ENCODE measurements at places on chromosomes 7 and 10.

GRCh38 chr10:525565-526315, 163.7 kb downstream of the DIP2C start:
- no peak for DNase-seq

- DNase-seq: no peak
Measured at GRCh38 chr10:20698837-20699236, 198.3 kb downstream of the NEBL start.

DNA sequence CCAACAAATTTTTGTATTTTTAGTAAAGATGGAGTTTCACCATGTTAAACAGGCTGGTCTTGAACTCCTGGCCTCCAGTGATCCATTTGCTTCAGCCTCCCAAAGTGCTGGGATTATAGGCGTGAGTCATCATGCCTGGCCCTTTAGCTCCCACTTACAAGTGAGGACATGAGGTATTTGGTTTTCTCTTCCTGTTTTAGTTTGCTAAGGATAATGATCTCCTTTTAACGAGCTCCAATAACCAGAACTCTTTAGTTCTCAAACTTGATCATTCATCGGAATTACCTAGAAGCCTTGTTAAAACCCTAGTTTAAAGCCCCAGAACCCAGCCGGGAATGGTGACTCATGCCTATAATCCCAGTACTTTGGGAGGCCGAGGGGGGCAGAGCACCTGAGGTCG, 481.4 kb downstream of the TYW1 start:
- DNase-seq: no peak

GRCh38 chr10:77249901-77250459, 387.6 kb downstream of the KCNMA1 start:
- no peak for DNase-seq

GRCh38 chr7:122756860-122757259, 54.1 kb upstream of the RNF148 start:
- DNase-seq: no peak

DNA sequence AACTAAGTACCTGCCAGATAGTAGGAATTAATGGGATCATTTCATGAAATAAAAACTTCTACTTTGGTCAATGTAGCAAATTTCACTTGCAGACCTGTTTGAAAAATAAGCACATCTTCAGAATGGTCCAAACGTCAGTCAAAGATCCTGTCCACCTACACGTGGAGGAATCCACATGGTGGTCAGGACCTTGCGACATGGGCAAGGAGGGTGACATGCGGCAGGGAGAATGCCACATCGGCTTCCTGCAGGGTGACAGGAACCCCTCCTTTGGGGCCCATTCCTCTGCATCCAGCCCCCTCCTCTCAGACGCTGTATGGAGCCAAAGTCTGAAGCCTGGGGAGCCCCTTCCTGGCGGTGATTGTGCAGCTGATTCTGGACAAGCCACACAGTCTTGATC, 95.5 kb upstream of the MGMT start:
- DNase-seq: no peak

DNA sequence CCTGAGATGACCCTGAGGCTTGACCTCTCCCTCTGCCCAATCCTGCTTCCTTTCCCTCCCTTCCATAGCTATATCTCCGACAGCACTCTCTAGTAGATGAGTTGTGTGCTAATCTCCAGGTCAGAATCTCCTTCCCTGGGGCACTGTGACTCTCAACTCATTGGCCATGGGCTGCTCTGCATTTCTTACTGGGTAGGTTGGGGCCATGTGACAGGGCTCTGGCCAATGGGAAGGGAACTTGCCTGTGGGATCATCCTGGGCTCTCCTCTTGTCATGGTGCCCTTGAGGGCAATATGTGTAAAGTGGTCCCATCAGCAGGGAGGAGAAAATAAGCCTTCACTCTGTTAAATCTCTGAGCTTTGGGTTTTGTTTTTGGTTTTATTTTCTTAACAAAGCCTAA, 80.1 kb upstream of the ANKRD1 start:
- DNase-seq: no peak

DNA sequence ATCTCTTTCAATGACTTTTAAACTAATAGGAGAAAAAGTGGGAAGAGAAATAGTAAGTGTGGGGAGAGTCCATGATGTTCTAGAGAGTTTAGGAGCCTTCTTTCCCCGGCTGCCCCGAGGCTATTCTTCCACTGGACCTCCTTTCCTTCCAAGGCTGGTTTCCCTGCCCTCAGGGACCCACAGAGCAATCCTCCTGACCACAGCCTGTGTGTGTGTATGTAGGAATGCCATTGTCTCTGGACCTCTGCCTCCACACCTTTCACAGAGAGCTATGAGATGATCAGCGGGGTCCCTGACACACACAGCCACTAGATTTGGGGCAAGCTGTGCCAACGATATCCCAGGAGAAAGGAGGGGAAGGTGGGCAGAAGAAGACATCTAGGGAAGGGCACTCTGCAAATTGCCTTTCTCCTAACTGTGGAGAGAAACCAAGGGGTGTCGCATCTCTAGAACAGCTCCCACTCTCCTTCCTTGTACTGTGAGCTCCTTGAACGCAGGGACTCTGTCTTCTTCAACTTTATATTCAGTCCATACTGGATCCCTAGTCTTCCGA, 13.3 kb upstream of the CHCHD3 start:
- no peak for DNase-seq

- no peak for DNase-seq
Measured at GRCh38 chr7:98230746-98231471, 19.7 kb downstream of the BHLHA15 start.

GRCh38 chr7:158396982-158397862, 190.4 kb downstream of the PTPRN2 start:
- no peak for DNase-seq

GRCh38 chr10:14369906-14370305, 39.2 kb upstream of the FRMD4A start:
- DNase-seq: no peak

DNA sequence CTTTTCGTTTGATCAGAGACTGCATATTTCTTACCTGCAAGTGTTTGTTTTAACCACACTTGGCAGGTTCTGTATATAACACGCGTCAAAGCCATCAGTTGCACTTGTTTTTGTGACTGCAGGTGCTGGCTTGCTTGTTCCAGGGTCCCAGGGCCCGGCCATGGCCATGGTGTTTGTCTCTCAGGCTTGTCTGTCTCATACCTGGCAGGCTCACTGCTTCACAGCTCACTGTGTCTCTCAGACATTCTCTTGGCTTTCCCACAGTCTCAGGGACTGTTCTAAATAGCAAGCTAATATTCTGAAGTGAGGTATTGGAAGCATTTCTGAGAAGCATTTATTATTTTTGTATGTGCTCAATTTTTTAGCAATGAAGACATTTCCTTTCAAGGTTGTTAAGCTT, 46.9 kb downstream of the GPR141 start:
- no peak for DNase-seq

DNA sequence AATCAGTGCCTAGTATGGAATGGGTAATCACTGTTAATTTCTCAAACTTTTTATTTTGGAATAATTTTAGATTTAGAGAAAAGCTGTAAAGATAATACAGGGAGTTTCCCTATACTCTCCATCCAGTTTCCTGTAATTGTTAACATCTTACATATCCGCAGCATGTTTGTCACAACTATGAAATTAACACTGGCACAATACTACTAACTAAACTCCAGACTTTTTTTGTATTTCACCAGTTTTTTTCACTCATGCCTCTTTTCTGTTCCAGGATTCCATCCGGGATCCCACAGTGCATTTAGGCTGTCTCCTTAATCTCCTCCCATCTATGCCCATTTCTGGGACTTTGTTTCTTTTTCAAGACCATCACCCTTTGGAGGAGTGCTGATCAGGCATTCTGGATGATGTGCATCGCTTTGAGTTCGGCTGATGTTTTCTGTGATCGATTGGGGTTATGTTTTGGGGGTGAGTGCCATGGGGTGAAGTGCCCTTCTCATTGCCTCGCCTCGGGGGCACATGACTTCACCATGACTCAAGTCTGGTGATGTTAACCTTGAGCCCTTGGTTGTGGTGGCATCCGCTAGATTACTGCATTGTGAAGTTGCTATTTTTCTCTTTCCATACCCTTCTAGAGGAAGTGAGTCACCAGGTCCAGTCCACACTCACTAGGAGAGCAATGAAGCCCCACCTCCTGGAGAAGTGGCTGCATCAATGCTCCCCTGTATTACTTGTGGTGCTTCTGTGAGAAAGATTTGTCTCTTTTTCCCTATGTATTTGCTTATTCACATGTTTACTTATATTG, 43.9 kb upstream of the GRB10 start:
- peak; percentile 5 for DNase-seq

DNA sequence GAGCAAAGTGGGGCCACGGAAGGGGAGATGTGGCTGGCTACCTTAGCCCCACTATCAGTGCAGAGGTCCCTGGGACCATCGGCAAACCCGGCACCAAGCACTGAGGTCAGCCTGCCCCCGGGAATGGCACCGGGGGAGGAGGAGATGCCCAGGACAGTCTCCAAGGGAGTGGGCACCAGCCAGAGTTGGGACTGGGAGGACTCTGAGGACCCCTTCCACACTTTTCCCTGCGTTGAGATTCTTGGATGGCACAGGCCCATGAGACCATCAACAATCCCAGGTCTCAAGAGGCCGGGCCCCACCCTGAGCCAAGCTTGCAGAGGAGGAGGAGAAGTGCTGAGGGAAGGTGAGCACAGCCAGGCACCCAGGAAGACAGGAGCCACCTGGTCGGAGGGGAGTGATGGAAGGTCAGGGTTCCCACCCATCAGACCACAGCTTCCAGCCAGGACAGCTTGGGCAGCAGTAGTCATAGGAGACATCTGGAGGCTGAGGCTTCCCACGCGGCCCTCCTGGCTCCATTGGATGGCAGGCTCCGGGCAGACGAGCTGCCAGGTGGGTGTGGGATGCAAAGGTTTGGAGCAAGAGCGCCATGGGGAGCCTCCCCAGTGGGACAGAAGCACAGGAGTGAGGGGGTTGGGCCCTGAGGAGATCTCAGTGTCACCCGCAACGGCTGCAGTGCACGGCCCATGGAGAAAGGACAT, 2.6 kb upstream of the OPN4 start:
- no peak for DNase-seq

DNA sequence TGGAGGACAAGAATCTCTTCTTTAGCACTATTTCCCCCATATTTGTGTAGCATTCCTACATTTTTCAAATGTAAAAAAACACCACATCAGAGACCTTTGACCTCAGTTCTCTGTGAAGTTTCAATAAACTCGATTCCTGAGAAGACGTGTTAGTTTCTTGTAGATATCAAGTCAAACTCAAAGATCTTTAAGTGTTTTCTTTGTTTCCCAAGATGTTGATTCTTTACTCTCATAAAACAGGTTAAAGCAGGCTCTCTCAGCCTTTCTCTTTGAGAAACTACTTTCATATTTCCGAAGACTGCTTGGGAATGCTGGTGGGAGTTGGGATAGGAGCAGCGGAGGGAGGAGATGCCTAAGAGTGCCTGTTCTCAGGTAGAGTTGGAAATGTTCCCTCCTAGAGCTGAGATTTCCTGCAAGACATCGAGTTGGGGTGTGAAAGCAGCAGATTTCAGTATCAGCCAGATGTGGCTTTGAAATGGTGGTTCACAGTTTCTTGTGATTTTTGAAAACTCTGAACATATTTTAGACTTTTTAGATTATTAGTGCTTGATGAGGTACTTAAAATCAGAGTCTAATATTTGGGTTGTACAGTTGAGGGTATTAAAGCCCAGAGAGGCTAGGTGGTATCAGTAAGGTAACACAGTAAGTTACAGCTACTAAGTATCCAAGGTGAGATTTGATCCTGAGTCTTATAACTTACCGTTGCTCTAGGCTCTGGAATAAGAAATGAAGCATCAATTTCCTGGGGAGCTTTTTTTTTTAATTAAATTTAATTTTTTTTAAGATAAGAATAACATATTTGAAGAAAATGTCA, 13.9 kb downstream of the ADK start:
- no peak for DNase-seq

DNA sequence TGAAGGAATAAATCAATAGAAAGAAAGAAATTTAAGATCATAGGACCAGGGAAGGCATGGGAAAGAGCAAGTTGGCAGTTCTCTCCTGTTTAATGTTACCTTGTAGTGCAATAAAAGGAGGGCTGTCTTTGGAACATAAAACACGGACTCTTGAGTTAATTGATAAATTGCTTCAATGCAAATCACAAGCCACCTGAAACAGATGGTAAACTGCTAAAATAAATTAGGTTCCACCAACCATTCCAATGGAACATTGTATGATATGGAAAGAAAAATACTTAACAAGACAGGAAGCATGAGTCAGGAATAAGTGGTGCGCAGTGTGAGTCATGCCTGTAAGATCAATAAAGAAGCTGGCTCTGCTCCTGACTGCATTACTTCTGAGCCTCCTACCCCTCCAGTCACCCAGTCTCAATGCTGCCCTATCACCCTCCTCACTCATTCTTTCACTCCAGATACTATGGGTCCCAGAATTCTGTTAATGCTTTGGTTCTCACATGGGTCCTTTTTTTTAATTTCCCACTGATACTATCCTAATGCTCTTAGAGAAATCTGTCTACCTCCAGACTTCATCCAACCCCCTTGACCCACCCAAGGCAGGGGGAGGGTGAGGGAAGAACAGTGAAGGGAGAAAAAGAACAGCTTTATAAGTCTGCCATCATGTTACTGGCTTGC, 78.9 kb downstream of the LRRC17 start:
- no peak for DNase-seq

- DNase-seq: no peak
Measured at GRCh38 chr10:70903262-70903921, 15.0 kb upstream of the PCBD1 start.

DNA sequence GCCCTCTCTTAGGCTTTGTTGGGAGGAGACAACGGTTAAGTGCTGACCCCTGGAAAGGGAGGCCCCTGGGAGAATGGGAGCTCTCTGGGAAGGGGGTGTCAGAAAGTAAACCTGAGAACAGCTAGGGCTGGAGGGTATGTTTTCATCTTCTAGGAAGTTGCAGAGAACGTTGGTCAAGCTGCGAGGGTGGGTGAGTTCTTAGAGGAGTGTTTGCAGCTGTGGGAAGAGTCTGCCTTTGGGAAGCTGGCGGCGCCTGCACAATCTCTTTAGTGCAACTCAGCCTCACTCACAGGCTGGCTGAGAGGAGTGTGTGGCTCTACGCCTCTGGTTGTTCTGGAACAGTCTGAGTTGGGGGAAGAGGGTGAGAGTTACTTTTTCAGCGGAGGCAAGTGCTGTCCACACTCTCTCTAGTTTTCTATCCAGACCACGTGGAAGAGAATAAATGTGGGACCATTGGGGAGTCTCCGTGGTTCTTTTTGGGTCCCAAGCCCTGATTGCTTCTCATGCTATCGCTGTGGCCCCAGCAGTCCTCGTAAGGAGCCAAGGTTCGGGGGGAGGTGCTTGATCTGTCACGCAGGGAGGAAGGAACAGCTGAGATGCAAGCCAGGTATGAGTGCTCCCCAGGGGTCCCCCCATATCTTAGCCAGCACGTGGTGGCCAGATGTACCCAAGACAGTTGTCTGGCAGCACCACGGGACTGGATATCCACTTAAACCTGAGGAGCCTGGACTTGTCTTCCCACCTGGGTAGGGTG, 237.2 kb downstream of the BUB3 start:
- DNase-seq: no peak

GRCh38 chr10:127527891-127528290, 21.2 kb upstream of the NPS start:
- DNase-seq: no peak

- DNase-seq: no peak
Measured at GRCh38 chr10:129170812-129171211, 296.2 kb upstream of the MGMT start.
